ENCODE measurements at places on chromosomes 1 and 21.

DNA sequence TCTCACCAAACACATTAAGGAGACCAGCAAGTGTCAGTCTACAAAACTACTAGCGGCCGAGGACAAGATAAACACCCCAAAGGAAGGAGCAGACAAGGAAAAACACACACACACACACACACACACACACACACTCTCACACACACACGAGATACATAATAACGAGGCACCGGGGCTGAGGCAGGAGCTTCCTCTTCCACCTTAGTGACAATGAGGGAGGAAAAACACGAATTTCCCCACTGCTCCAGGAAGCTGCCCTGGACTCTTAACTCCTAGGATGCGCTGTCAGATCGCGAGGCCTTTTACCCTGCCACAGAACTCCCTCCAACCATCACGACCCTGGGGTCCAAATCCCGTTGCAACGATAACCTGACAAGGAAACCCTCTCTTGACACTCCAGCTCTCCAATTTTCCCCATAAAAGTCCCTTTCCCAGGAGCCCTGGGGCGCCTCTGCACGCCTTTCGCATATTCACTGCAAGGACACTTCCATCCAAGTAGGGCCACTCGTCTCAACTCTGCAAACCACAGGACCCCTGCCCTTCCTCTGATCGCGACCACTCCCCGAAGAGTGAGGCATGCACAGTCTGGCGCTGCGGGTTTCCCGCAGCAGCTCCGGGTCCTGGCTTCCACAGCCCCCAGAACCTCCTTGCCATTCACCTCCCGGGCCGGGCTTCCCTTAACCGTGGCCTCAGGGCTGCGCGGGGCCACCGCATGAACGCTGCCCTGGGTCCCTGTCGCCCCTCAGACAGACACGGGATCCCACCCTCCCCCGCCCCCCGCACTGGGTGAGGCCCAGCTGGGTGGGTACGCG, 581 bp downstream of the ETV3 start:
- no peak for DNase-seq

DNA sequence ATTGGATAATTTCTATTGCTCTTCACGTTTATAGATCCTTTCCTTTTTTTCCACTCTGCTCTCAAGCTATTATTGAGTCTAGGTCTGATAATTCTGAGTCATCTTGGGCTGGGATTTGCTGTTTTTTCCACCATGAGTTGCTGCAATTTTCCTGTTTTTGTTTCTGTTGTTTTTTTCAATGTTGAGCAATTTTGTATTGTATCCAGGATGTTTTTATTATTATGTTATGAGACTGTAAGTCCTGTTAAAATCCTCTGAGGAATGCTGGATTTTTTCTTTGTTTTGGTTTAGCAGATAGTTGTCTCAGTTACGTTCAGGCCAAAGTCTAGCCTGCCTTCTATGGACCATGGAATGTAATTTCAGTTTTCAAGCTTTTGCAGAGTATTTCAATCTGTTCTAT, 13.0 kb upstream of the SLC35A3 start:
- DNase-seq = no peak

DNA sequence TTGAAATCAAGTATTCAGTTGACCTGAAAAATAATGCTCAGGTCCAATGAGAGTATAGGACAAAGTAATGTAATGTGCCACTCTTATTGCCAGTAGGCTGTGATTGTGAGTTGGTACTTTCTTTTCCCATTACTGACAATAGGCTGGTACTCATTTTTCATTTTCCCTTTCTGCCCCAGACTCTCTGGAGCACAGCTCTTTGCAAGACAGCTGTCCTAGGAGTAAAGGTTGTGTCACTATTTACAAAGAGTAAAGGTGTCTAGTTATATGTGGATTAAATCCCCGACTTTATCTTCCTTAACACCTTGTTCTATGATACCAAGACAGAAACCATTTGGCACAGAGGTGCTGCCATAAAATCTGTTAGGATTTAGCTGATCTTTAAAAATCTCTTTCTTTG, 32.3 kb upstream of the RASAL2 start:
- DNase-seq = no peak

DNA sequence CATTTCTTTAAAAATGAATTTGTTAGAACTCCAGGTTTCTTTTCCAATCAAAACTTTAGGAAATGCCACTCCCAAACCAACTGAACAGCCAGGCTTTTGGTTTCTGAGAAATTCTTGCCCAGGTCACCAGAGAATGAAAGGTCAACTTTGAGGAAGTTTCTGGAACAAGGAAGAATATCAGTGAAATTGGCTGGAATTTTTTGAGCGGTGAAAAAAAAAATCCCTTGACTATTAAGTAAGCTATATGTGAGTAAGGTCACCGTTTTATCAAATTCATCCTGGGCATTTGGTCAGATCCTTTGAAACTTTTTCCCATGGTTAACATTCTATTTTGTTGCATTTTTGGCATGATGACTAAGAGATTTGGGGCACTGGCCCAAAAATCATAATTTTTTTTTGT, 469.3 kb downstream of the LTN1 start:
- DNase-seq = no peak

Measured in SK-N-MC (cell line).